RWPE1 (cell line): ENCODE measurements at places on chromosomes 2 and 18.
A peak's percentile ranks its signal among the peaks of the same experiment; 100 is the strongest.

- peak; percentile 85 for DNase-seq
These were observed 21.0 kb upstream of the STAT4 start for GRCh38 chr2:191171708-191172355.

DNA sequence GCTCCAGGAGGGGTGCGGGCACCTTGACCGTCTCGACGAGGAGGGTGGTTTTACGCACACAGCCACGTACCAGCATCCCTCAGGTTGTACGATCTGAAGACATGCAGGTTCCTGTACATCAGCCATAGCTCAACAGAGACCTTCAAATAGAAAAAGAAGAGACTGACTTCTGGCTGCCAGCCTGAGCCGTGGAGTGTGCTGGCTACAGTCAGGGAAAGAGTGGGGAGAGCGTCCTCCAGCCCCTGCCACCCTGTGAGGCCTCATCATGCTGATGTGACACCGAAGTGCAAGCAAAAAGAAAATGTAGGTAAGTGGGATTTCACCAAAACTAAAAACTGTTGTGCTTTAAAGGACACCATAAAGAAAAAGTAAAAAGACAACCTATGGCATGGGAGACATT, 47.0 kb downstream of the ADI1 start:
- no peak for DNase-seq

DNA sequence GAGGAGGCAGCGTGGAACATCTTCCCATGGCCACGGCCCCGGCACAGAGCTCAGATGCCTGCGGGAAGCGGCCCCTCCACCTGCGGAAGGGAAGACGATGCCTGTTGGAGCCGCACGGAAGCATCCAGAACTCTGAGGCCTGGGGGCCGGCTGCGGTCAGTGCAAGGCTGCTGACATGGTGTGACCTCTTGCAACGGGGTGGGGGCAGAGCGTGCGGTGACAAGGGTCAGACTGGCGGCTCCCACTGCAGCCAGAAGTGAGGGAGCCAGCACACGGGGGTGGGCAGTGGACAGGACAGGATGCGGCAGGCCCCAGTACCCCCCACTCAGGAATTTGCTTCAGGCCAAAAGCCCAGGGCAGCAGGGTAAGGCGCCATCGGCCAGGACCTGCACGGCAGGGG, 48.8 kb downstream of the SLC66A2 start:
- no peak for DNase-seq

DNA sequence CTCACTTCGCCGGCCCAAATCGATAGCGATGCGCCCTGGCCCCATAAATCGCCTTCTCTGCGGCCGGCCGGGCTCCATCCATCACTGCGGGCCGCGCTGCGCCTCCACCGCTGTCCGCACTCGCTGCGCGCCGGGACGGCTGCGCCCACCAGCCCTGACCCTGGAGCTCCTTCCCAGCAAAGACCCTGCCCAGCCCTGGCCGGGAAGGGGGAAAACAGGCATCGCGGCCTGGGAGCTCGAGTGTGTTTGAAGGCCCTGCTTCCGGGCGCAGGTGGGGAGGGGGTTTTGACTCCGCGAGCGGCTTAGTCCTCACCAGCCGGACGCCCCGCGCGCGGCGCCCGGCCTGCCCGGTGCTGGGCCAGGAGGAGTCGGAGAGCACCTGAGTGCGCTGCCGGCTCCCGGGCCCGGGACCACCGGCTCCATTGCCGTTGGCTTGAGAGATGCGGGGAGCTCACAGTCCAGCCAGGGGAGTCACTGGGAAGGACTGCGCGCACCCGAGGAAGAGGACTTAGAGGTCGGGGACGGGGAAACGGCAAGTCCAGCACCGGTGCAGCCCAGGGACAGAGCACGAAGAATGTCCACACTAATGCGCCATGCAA, 1.1 kb downstream of the PAX8 start:
- DNase-seq = no peak

DNA sequence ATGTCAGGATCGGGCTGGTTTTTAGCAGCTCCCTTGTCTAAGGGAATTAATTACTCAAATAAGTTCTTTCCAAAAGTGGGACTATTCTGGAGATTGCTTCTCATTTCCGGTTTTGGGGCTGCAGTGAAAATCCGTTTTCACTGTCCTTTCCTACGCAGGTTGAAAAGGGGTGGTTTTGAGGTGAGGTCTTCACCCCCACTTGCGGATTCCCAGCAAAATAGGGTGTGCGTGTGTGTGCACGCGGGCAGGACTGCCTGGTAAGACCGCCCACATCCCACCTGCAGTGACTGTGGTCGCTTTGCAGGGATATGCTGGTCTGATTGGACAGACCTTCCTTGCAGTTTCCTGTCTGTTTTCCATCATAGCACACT, 472 bp upstream of the PLEKHM3 start:
- no peak for DNase-seq

DNA sequence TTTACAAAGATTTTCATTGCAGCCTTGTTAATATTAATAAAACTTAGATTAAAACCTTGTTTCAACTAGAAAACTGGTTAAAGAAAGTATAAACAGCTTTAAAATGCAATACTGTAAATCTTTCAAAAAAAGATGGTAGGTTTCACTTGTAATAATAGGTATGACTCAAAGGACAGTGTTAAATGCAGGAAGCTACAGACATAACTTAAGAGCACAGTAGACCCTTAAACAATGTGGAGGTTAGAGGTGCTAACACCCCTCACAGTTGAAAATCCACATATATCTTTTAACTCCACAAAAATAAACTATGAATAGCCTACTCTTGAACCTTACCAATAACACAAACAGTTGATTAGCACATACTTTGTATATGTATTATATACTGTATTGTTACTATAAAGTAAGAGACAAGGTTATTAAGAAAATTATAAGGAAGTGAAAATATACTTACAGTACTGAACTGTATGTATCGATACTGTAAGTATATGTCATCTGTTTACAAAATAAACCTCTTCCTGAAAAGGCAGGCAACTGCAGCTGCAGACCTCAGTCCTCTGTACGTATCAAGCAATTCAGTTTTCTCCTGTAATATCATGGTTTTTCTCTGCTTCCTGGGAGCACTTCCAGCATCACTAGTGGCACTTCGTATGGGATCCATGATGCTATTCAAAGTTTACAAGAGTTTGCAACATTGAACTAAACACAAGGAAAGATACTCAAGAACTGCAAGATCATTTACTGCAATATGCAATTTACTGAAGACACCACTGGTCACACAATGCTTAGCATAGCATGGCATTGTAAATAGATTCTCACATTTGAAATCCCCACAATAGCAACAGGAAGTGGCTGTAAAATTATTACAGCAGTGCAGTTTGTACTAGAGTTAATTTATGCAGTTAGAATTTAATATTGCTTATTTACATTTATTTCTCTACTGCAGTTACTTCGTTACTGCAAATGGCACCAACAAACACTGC, 610.5 kb upstream of the LRRTM4 start:
- DNase-seq = no peak

DNA sequence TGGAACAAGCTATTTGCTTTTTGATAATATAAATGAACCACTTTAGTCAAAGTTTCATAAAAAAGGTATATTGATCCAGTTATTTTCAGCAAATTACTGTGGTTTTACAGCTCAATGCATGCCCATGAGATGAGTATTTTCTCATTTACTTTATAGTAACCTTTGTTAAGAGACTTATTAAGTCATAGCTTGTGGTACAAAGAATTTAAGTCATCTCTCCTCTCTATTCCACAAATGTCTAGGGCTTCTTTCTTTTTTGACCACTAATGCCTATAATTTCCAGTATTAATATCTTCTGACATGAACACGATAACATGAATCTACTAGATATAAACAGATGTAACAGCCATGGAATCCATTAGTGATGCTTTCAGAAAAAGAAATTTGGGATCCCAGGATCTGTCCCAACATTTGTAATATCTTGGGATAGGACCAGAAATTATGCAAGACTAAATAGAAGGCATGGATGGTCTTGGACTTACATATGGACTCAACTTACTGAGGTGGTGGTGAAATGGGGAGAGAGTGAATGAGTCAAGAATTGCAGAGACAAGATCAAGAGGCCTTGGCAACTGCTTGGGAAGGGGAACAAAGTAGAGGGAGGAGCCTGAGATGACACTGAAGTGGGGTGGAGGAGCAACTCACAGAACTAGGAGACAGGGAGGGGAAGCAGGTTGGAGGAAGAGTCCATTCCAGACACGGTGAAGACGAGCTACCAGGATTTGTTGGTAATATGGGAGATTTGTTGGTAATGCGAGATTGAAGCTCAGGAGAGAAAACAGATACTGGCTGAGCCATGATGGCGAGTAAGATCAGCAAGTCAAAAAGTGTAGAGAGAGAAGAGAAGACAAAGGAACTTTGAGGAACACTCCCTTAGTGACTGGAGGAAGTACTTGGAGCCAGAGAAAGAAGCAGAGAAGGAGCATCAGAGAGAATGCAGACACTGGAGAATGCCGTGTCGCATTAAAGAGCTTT, 42.4 kb upstream of the KDM3A start:
- no peak for DNase-seq

- DNase-seq = no peak
These were observed 20.9 kb upstream of the KLF11 start for GRCh38 chr2:10022445-10022844.

- DNase-seq = peak; percentile 80
These were observed 33.3 kb downstream of the CFLAR start for GRCh38 chr2:201149064-201149820.

DNA sequence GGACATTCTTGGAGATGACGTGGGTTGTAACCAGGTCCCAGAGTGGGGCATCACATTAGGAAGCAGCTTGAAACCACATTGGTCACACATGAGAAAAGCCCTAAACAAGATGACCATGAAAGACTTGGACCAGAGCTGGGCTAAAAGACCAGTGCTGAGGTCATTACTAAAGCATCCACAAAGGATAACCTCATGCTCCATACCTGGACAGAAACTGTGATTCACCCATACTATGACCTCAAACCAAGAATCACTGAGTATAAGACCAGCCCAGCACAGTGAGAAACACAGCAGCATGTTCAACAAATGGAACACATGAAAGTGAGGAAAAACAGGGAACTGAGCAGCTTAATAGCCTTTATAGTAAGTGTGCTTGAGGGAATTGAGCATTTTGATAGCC, 635.5 kb upstream of the NETO1 start:
- no peak for DNase-seq

DNA sequence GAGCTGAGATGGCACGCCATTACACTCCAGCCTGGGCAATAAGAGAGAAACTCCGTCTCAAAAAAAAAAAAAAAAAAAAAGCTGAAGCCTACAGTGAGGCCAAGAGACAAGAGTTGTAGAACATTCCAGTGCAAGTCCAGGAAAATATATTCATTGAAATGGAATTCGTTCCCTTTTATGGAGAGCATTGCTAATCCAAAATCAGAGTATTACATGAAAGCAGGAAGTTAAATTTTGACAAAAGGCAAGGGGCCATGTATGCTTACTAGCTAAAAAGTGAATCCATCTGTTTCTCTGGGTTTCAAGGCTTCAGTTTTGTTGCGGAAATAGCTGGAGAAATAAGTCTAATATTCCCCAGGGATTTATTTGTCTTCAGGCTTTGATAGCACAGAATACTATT, 471.7 kb downstream of the THSD7B start:
- no peak for DNase-seq

DNA sequence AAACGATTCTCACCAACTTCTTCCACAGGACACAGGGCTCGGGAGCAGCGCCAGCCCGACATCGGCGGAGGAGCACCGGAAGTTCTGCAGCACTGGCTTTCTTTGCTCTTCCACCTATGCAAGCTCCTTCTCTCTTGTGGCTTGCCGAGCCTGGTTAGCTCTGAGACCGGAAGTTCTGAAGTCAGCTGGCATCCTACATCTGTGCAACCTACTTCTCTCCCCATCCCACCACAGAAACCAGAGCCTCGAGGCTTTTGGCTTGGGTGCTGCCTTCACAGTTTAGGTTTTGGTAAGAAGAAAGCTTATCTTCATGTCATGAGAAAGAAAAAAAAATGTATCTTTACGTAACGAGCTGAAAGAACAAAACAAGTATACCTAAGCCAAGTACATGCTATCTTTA, 111.7 kb downstream of the ANKRD44 start:
- no peak for DNase-seq

DNA sequence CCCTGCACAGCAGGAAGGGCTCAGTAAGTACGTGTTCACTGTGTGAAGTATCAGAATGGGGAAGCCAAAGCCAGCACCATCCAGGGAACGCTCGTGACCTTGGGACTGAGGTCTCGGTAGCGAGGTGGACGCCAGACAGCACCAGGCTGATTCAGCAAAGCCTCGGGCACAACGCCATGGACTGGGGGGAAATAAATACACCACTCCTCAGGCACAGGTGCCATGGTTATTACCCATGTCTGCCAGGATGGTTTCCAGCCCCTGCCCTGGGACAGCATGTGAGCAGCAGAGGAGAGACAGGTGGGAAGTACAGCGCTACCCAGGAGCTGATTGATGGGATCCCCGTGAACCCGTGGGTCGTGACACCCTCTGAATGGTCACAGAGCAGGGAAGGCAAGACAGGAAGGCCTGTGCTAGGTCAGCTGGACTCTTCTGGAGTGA, 53.0 kb downstream of the REEP1 start:
- DNase-seq = no peak

DNA sequence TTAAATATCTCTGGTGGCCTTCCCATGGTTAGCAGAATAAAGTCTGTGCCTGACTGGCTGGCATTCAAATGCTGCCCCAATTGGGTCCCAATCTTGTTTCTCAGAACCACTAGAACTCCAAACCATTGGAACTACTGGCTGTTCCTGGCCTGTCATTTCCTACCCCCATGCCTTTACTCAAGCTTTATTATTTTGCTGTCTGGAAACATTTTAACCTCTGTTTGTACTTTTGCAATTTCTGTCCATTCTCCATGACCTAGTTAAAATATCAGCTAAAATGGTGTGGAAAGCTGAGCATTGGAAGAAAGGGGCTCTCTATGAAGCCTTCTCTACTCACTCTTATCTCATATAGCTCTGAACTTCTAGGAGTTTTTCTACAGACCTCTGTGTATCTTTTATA, 38.7 kb downstream of the RAPGEF4 start:
- DNase-seq = no peak

- peak; percentile 80 for DNase-seq
These were observed 133.9 kb downstream of the ATP9B start for GRCh38 chr18:79203017-79203605.

GRCh38 chr2:177074099-177074710, 138.4 kb upstream of the HNRNPA3 start:
- no peak for DNase-seq

- no peak for DNase-seq
These were observed 55.3 kb upstream of the HK2 start for GRCh38 chr2:74778381-74779264.

GRCh38 chr18:8998481-8999217, 103.8 kb upstream of the NDUFV2 start:
- DNase-seq = no peak

DNA sequence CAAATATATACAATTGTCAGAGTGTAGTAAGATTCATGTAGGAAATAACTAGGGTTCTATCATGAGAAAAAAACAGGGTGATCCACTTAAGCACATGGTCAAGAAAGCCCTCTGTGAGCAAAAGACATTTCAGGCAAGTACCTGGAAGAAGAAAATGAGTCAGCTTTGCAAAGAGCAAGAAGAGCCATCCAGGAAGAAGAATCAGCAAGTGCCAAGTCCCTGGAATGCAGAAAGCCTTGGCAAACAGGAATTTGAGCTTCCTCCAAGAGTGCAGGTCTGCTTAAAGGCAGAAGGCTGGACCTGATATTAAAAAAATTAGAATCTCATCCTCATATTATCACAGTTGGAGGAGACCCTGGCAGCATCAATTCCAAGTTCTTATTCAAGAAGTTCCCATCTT, 188.5 kb upstream of the CELF4 start:
- no peak for DNase-seq
